ENCODE measurements at places on chromosomes 1 and 21.

DNA sequence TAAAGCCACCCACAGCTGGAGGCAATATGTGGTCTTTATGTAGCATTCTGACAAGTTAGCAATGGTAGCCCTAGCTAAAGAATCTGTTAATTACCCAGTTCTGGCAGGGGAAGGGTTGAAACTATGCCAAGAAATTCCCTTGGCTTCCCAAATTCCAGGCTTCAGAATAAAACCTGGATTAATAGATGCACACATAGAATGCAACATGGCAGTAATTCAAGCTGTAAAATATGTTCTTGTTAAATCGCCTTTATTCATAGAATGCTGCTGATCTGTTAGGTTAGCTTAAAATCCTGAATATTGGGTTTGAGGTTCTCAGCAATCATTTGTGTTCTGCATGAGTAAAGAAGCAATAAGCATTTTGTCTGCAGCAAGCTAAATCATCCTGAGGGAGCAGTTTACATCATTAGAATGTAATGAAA, 80.1 kb downstream of the ZNF326 start:
- DNase-seq = no peak

- no peak for DNase-seq
Measured at GRCh38 chr1:1604374-1605033, 4.6 kb upstream of the FNDC10 start.

GRCh38 chr1:218516526-218516925, 171.4 kb downstream of the TGFB2 start:
- DNase-seq = no peak

DNA sequence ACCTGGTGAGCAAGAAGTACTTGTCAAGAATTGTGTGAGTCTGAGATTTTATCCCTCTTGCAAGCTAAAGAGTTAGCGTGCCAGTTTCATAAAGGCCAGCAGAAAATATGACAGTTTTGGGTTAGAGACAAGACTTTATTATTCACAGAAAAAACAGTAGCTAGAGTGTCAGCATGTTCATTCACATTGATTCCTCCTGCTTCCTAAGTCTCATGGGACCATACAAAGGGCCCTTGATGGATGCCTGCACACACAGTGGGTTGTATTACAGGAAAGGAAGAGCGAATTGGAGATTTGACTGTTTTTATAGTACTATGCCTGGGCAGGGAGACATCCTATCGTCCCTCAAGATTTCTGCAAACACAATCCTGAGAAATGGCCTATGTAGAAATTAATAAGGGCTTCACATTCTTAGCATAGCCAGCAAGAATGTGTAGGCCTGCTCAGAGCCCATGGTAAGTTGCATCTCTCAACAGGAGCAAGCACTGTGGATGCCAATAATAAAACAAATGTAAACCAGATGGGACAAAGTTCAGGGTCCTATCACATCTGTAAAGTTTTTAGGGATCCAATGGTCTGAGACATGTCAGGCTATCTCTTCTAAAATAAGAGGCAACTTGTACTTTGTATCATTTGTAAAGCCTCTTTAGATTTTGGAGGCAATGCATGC, 4.0 kb upstream of the ASPM start:
- DNase-seq = no peak

DNA sequence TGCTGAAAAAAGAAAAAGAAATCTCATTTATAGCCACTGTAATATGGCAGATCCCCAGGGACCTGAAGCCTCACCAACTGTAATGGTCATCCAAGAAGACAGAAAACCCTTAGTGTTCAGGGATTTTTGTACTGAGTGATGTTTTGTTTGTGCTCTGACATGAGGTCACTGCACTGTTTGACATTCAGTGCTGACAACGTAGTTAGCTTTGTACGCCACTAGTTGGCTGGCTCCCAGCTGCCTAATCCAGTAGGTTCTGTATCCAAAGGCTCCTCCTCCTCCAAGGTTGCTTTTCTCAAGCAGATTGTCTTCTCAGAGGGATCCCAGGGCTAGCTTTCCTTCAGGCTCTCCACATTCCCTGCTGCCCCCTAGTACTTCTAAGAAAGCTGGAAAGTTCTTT, 9.5 kb upstream of the YRDC start:
- DNase-seq = peak; percentile 19

- peak; percentile 26 for DNase-seq
Measured at GRCh38 chr21:31459457-31459856, 115.4 kb upstream of the TIAM1 start.

DNA sequence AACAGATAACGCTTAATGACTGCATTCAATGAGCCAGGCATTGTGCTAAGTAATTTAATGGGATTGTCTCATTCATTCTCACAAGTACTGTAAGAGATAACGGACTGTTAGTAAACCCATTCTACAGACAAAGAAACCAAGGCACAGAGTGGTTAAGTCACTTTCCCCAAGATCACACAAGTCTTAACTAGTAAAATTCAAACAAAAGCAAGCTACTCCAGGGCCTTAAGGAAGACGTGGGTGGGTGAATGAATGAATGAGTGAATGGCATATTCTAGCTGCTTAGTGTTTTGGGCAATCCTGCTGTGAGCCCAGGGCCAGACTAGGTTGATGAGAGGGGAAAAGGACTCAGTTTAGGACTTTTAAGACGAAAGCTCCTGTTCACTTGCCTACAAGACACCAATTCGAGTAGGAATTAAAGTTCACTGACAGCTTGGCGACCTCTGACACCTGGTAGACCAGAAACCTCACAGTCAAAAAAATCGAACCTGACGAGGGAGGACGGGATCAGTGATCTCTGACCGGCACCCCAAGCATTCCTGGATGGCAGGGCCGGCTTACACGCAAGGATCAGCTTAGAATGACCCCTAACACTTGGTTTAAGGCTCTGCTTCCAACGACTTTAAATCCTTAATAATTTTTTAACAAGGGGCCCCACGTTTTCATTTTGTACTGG, 557 bp downstream of the EMC1 start:
- DNase-seq = no peak

- peak; percentile 59 for DNase-seq
Measured at GRCh38 chr1:209590405-209590804, 6.9 kb downstream of the CAMK1G start.

GRCh38 chr1:224253721-224254120, 70.7 kb downstream of the DEGS1 start:
- no peak for DNase-seq
